ENCODE measurements at places on chromosomes 5 and 9.

DNA sequence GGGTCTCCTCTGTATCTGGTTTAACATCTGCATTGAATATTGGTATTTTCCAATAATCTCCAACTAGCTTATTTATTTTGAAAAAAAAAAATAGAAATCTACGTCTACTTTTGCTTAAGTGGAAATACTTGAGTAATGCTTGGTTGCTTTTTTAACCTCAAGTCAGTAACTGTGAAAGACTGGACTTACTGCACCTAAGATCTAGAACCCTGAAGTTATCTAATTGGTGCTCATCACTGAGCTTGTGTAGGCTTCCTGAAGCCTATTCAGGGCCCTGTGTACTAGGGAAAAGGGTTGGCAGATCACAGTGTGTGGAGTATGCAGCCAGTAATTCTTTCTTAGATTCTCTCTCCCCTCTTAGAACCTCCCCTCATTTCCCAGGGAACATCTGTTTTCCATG, 16.2 kb downstream of the SLC1A1 start:
- no peak for DNase-seq

DNA sequence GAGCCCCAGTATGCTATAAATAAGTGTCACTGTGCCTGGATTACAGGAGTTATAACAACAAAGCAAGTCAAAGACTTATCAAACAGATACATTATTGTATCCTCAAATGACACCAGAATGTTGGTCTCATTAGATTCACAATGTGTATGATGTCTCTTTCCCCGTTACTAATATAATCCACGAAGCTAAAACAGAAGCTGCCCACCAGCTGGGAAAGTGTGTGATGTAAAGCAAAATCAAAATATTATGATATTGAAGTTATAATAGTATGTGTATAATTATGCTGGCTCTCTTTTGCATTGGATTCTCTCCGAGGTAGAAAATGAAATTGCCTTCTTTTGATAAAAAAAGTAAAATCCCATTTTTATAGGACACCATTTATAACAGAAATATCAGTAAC, 127.3 kb upstream of the MAN2A1 start:
- no peak for DNase-seq

- DNase-seq, result no peak
Measured at GRCh38 chr9:71875345-71875744, 35.6 kb downstream of the ABHD17B start.

- no peak for DNase-seq
Measured at GRCh38 chr9:33439731-33440130, 7.7 kb downstream of the AQP3 start.

- DNase-seq, result no peak
Measured at GRCh38 chr9:121393318-121393717, 23.3 kb upstream of the STOM start.

DNA sequence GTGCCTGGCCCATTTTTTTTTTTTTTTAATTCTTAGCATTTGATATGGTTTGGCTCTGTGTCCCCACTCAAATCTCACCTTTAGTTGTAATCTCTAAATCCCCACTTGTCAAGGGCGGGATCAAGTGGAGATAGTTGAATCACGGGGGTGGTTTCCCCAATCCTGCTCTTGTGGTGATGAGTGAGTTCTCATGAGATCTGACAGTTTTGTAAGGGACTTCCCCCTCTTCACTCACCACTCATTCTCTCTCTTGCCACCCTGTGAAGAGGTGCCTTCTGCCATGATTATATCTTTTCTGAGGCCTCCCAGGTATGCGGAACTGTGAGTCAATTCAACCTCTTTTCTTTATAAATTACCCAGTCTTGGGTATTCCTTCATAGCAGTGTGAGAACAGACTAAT, 27.2 kb downstream of the NDUFAF2 start:
- no peak for DNase-seq

DNA sequence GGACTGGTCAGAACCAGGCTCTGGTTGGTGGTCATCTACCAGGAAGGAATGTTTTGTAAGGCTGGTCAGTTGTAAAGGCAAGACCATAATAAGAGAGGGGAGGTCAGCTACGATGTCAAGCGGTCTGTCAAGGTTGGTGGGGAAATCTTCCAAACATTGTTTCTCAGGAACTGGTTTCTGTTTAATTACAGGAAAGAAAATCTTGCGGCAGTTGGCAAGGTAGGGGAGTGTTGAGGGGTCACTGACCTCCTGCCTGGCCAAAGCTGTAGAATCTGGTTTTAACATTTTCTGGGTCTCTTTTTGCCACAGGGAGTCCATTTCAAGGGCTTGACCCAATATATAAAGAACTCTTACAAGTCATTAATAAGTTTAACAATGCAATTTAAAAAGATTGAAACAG, 39.0 kb upstream of the BARX1 start:
- no peak for DNase-seq

DNA sequence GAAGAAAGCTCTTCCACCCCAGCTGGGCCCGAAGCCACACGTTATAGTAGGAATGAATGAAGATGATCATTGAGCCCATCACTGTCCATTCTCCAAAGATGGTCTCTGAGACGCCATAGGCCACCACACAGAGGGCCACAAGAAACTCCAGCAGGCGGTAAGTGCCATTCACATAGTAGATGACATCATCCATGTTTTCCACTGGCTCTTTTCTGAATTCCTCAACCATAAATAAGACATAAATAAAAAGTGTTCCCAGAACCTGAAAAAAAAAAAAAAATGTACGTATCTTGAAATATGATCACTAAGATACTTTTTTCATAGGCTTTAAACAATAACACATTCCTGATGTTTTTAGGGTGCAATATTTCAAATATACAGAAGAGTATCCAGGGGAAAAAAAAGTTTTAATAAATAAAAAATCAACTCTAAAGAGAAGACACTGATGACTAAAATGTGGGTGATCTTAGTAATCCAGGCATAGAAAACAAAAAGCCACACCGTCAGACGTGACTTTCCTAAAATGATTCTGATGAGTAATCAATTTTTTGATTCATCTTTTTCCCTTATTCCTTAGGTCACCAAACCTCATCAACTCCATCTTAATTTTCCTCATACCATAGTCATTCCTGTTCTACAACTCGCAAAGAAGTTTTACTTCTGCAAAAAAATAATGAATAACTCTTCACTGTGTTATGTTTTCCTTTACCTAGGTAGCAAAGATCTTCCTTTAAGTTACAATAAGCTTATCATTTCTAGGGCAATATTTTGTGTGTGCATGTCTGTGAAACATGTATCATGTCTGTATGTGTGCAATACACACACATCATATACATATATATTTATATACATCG, 47.8 kb downstream of the RNF145 start:
- DNase-seq, result no peak

- no peak for DNase-seq
Measured at GRCh38 chr5:15406478-15406877, 93.5 kb upstream of the FBXL7 start.

GRCh38 chr9:109401990-109402318, 81.1 kb upstream of the EPB41L4B start:
- DNase-seq, result no peak

GRCh38 chr9:131641618-131642495, 96.5 kb downstream of the PRRT1B start:
- no peak for DNase-seq

DNA sequence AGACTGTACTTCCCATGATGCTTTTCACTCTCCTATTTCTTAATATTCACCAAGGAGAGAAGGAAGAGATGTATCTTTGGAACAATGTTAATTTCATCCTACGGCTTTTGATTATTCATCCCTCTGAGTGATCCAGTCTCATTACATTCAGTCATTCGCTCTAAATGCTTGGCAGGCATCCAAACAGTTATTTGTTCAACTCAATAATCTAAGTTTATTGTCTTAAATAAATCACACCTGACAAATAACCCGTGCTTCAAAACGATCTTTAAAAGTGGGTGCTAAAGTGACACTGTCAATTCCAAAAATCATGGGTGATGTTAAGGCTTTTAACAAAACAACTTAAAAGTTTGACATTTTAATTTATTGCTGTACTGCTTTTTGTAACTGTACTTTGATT, 233.1 kb downstream of the RASEF start:
- DNase-seq, result no peak

- DNase-seq, result peak; percentile 75
Measured at GRCh38 chr9:132268725-132269352, 85.9 kb downstream of the SETX start.

DNA sequence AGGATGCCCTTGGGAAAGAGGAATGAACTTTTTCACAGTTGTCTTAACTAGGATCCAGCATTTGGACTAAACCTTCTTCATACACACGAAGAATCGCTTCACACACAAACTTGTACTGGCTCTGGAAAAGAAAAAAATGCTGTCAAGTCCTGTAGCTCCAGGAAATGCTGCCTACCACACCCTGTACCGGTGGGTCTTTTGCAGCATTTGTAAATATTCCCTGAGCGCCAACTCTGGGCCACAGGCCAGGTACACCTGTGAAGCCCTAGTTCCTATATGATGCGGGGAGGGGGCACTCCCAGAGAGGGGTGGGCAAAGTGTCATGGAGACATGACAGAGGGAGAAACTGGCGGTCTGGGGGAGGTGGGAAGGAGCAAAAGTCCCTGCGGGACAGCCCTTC, 58.7 kb upstream of the EPB41L4B start:
- no peak for DNase-seq

DNA sequence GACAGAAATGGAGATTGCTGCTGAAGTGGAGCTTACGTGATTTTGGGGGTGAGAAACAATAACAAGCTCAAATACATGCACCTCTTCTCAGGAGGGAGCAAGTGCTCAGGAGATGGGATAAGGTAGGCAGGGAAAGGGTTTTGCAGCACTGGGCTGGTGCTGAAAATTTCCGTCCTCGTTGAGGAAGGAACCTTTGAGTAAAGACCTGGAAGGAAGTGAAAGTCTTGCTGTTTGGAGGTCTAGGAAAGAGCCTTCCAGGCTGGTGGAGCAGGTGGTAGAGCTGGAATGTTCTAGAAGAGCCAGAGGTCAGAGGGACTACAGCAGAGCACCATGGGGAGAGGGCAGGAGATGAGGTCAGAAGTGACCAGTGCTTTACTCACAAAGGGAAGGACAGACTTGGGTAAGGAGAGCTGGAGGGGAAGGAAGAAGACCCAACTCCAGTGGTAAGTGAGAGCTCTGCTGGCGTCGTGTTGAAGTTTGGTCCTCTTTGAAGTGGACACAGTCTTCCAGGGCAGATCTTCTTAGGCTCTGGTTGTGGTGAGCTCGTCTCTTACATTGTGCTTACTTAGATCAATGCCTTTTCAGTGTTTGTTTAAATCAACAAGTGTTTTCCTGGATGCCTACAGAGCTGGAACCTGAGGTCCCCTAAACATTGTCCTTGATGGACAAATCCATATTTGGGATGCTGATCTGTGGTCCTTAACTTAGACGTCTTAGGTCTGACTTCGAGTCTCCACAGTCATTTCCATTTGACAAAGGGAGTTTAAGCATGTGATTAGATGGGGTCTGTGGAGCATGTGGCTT, 21.0 kb downstream of the ANKRD33B start:
- no peak for DNase-seq

GRCh38 chr5:157923765-157924164, 64.8 kb upstream of the CLINT1 start:
- no peak for DNase-seq

- DNase-seq, result no peak
Measured at GRCh38 chr5:8538821-8539220, 669.9 kb downstream of the MTRR start.

- no peak for DNase-seq
Measured at GRCh38 chr5:111950660-111951059, 193.7 kb upstream of the NREP start.

DNA sequence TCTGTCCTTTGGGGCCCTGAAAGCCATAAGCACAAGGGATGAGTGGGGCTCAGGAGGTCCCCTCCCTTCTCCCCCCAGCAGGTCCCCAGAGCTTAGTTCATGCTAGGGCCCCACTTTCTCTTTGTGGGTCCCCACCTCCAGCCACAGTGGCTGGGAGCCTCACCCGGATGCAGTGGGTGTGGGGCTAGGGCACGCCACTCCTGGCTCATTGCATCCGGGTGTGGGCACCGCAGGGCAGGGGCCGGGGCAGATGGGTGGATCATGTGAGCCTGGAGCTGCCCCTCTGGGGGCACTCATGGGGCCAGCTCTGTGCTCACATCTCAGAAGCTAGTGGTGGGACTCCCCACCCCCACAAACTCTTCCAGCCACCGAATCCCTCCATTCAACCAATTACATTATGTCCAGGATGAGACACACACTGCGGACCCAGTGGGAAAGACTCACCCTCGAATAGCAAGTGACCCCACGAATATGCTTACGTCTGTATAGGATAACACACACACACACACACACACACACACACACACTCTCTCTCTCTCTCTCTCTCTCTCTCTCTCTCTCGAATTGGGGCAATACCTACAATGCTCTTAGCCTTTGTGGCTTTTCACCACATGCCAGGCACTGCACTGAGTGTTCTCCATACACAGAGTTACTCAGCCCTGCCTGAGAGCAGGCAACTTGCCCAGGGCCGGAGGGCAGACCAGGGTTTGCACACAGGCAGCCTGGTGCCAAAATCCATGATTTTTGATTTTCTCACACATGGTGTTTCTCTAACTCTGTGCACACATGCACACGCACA, 16.8 kb upstream of the PHYKPL start:
- no peak for DNase-seq

DNA sequence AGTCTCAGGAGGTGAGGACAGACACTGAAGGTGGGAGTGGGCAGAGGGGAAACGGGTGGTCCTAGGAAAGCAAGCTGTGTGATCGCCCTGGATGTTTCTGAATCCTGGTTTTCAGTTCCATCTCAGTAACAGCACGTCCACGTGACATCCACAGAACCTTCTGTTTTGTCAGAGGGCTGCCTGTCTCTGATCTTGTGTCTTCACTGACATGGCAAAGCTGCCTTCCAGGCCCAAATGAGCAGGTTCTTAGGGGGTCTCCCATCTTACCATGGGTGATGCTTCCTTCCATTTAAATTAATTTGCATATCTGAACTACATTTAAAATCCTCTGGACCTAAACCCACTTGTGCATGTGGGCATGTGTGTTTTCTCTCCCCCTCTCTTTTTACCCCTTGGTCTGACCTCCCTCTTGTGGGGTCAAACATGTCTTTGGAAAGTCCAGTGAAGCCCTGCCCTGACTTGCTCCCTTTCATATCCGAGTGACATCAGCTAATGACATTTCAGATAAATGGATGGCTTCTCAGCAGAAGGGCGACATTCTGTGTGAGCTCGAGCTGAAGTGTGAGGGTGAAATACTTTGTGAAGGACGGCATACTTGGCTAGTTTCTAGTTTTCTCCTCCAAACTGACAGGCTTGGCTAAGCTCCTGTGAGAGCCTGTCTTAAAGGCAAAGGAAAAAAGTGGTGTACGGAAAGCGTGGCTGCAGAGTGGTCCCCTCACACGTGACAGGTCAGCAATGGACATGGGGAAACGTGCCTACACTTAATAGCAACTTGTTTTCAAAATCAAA, 204.8 kb upstream of the S1PR3 start:
- DNase-seq, result no peak

DNA sequence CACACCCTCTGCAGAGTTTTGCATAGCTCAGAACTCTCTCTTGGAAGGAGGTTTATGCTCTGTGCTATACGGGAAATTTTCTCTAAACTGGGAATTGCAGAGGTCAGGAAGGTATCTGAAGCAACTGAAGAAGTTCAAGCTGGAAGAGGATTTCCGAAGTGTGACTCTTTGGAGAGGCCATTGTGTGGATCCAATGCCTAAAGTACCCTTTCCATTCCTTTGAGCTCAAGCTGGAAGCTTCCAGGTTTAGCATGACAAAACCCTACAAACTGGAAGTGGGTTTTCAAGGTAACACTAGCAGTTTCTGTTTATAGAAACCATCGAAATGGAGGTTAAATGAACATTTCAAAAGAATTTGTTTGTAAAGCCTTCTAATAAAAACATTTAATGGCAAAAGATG, 187.1 kb downstream of the CFAP90 start:
- DNase-seq, result no peak

All from type B pancreatic cell (in vitro differentiated cells).